Aorta (tissue), 5 donors: ENCODE measurements at places on chromosomes 2 and 18. TPM values are rescaled to one million over a fixed set of nuclear protein-coding genes. Genes with fewer than 3 reads are reported as not detected.

CPLX4 gene
- total RNA-seq: not detected

DSC2 gene
- total RNA-seq: 3.8 TPM

DNA sequence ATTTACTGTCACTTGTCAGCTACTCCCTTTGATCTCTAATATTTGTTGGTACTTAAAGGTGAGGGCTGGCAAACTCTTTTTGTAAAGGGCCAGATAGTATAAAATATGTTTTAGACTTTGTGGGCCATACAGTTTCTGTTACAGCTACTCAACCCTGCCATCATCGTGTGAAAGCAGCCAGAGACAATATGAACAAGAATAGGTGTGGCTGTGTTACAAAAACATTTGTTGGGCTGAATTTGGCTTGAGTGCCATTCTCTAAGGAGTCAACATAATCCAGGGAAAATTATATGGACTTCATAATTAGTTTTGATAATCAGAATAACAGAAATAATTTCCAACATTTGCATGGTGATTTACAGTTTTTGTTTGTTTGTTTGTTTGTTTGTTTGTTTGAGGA is 190.6 kb downstream of the LTBP1 start:
- DNase-seq: no peak

GRCh38 chr2:36367895-36368353 is 12.3 kb downstream of the CRIM1 start:
- DNase-seq: no peak

GRCh38 chr2:238632181-238633060 is 205.7 kb downstream of the ASB1 start:
- DNase-seq: no peak

DNA sequence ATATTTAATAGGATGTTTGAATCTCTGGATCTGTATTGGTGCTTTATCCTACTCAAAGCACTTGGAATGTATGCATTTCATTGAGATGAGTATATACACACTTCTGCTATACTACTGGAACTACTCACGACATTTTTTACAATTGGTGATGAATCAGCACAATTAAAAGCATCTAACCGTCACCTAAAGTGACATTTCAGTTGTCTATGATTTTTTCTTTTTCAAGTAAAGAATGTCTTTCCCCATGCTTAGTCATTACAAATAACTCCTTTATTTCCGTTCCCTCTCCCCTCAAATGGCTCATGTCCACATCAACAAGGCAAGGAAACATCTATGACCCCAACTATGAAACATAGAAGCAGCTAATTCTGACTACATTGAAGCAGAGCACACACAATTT is 77.3 kb downstream of the CLIP4 start:
- DNase-seq: no peak

GRCh38 chr2:109173311-109174171 is 44.5 kb downstream of the SH3RF3 start:
- peak; percentile 93 for DNase-seq

DNA sequence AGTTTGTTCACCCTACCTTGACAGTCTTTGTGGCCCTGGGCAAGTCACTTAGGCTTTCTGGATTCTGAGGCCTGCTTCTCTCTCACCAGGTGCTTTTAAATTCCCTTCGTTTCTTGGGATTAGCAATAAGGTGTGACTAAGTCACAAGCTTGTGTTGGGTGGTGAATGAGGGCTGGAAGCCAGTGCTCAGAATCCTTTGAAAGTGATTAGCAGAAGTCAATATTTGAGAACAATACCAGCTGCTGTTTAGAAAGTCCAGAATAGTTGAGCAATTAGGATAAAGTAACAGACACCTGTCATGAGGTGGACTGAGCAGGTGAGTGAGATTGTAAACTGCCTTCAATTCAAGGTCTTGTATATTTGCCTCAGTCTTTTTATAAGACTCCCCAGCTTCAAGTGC is 19.3 kb upstream of the MGAT5 start:
- DNase-seq: no peak

- no peak for DNase-seq
These were observed 216.8 kb downstream of the EIPR1 start for GRCh38 chr2:3160751-3161330.

DNA sequence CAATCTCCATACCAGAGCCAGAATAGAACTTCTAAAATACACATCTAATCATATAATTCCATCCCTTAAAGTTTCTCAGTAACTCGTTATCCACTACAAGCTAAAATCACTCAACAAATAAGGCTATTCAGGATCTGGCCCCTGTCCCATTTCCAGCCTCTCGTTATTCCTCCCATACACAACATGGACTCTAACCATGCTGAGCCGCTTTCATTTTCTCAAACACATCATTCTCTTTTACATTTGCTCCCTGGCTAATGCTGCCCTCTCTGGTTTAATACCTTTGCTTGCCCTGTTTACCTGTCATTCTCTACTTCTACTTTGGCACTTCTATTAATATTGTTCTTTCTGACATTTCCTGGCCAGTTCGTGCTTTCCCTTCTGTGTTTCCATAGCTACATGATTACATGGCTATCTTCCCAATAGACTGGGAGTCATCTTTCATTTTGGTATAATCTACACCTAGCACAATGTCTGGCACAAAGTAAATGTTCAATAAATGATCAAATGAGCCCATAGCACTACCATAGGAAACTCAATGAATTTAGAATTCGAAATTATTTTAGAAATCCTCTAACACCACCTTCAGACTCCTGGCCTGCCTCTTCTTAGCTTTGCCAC is 163.6 kb upstream of the VRK2 start:
- no peak for DNase-seq

GRCh38 chr2:74583504-74583903 is 29.0 kb downstream of the DOK1 start:
- no peak for DNase-seq
